ENCODE measurements at places on chromosomes 2 and 18.

DNA sequence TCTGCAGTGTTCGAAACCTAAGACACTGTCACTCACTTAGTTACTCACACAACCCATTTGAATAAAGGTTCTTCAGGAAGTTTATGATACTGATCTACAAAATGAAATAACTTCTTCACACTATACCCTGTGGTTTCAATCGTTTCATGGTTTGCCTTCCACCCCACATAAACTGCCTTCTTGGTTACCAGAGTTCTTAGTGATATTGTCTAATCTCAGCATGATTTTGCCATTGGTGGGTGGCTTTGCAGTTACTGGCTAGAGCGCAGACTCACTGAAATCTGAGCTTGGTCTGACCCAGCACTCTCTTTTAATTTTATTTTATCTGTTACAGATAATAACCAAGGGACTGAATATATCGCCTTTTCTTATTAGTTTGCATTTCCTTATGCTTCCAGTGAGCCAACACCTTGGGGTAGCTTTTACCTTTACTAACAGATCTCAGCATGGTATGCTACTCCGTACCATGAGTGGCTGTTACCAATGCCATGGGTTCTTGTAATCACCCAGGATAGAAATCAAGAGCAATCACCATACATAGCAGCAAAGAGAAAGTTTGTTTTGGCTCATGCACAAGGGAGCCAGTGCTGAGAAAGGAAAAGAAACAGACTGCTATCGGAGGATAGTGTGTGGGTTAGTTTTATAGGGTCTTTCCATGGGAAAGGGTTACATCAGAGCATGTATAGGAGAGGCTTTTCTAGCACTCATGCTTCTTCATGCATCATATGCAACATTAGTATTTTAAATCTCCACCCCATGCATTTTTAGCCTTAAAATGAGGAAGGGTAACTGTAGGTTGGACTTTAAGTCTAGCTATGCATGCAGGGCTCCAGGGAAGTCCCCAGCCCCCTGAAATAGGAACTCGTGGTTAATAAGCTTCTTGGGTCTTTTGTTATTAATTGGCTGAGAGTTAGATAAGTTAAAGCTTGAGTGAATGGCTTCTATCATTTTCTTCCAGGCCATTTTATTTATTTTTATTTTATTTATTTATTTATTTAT is 33.3 kb downstream of the ANXA4 start:
- DNase-seq, result peak; percentile 78

DNA sequence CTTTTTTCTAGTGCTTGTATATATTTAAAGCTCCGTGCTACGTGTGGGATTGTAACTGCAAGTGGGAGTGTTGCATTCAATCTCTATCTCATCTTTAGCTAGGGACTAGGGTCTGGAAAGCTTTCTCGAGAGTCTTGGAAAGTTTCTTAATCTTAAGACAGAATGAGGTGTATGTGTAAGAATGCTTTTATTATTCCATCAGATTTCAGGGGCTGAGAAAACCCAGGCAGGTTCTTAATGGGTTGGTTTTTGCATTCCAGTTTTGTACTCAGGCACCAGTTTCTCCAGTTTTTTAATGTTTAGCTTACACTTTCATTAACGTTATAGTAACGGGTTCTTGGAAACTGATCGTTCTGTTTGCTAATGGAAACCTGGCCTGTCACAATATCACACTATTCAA is 20.3 kb downstream of the MRPL19 start:
- DNase-seq, result no peak

DNA sequence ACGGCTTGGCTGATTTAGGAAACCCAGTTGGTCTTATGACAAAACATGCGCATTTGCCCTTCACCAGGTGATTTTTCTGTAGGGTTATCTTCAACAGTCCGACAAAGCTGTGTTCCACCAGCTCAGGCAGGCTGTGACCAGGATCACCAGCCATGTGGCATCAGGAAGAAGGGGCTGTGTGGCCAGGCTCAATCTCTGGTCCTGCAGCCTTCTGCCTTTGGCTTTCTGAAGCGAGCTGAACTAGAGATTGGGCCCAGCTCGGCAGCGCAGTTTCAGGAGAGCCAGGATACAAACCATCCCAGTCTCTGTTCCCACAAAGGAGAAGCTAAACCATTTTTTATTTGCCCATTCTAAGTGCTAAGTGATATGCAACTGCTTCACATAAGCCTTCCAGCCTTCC is 282.3 kb downstream of the SOX11 start:
- no peak for DNase-seq

DNA sequence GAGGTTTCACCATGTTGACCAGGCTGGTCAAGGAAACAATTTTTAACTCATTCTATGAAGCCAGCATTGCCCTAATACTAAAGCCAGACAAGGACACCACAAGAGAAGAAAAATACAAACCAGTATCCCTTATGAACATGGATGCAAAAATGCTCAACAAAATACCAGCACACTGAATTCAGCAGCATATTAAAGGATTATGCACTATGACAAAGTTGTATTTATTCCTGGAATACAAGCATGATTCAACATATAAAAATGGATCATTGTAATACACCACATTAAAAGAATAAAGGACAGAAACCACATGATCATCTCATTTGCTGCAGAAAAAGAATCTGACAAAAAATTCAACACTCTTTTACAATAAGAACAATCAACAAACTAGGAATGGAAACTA is 138.7 kb downstream of the RAB3GAP1 start:
- DNase-seq, result no peak

GRCh38 chr2:174925046-174925784 is 80.0 kb downstream of the CHN1 start:
- no peak for DNase-seq

DNA sequence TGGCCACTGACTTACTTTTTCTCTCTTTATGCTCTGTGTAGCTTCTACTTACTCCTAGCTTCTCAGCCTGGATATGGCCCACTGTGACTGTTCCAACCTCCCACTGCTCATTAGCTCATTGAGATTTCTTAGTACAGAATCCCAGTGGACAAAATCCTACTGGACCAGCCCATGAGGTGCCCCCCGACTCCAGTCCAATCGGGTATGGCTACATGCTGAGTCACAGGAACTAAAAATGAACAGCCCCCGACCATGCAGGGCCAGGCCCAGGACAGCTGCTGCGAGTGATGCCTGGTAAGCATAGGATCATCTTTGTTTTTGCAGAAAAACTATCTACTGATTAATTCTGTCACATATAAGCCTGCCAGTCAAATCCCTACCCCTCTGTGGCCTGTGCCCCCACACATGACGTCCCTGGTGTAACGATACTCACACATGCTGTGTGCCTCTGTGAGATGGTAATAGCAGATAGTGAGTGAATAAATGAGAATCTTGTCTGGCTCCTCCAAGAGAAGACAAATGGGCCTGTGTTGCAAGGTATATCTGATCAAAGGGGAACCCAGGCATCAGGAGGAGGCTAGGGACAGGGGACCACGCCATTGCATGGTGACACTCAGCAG is 85.9 kb upstream of the KLF7 start:
- no peak for DNase-seq

- DNase-seq, result peak; percentile 76
Observed at GRCh38 chr2:134718817-134719814, at the start of gene TMEM163. TSS of gene TMEM163 (minus strand) at chr2:134719000.

DNA sequence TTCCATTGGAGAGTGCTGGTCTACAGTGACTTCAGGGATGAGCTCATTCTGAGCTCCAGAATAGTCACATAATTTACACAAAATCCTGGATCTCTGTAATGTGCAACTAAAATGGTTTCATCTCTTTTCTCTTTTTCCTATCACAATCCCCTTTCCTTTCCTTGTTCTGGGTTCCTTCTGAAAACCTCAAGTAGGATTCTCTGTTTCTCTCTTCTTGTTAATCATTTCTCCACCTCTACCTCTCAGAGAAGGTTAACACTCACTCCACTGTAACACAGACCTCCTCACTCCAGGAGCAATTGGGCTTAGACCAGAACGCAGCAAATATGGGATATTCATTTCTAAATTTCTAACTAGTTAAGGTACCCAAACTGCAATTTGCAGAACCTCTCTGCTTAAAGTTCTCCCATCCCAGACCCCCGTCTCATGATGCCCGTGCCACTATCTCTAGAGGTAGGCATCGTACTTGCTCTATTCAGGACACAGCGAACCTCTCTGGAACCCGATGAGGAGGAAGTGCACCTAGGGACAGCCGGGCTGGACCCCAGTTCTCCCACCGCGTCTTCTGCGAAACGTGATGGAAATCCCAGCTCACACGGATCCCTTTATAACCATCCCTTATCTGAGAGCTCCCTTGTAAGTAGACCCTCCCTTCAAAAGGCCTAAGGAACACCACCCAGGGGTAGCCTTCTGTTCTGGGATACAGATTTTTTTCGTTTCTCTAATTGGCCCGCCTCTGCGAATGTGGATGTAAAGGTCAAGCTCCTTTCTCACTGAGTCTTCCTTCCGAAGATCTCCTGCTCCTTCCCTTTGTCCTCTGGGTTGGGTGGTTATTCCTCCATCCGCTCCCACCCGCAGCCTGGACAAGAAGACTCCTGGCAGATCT is 1.3 kb downstream of the FOXI3 start:
- no peak for DNase-seq

DNA sequence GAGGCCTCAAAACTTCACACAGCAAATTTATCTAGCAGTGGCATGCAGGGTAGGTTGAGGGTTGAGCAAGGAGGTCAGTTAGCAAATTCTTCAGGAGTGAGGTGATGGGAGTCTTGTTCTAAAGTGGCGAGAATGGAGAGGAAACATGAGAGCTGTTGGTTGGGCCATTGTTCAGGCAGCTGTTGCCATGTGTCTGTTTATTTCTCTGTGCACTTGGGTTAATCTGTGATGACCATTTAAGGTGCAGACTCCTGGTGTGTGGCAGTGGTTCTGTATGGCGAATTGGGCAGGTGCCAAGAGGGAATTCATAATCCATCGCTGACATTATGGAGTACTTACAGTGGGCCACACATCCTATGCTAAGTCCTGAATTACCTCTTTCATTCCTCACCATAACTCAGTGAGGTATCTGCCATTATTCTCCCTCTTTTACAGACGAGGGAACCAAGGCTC is 30.4 kb downstream of the TMEM178A start:
- DNase-seq, result no peak

DNA sequence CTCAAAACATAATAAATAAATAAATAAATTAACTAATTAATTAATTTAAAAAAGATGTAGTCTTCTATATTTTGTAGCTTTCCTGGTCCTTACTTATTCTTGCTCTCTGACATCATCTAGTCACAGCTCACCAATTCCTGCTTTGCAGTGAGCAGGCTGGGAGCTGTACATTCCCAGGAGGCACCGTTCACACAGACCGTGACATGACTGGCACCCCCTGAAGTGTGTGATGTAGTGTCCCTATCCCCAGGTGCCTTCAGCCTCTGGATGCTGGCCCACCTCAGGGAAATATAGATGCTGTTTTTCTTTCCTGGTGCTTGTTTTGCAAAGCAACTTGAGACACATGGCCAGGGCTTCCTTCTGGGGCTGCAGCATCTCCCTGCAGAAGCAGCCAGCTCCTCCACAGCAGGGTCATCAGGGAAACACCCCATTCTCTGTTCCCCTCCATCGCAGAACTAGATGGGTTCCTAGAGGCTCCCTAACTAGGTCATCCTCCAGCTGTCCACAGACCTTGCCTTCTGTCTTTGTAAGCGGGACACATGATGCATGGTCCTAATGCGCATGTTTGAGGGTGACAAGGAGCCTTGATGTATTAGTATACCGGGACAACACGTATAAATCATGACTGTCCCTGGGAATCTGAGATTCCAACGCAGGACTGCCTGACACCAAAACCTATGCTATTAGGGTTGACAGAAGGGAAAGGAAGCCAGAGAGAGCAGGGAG is 76.4 kb downstream of the RHOB start:
- no peak for DNase-seq

DNA sequence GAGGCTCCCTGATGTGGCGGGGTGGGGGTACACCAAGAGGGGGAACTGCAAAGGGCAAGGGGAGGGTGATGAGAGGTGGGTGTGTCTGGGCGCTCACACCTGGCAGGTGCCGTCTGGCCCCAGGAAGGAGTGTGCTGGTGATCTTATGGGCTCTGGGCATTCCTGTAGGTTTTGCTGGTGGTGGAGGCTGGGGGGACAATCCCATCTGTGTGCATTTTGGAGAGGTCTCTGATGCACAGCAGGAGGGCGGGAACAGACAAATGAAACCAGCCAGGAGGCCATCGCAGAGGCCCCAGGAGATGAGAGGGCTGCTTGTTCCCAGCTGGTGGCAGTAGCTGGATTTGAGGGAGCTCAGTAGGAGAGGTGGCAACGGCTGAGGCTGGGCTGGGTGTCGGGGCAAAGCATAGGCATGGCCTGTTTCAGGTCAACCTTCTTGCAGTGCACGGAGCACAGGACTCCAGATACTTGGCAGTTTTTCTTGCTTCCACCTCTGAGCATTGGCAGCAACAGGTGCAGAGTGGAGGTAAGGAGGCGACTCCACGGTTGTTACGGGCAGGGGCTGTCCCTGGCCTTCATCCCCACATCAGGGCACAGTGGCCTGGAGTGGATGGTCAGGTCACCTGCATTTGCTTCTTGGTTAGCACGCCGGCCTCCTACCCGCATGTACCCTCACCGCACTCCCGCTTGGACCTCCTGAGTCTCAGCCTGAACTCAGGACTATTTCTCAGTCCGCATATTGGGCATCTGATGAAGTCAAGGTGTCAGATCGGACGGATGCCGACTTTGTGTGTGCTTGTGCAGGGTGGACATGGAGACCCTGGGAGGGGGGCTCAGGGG is 194.2 kb upstream of the HDAC4 start:
- DNase-seq, result no peak

DNA sequence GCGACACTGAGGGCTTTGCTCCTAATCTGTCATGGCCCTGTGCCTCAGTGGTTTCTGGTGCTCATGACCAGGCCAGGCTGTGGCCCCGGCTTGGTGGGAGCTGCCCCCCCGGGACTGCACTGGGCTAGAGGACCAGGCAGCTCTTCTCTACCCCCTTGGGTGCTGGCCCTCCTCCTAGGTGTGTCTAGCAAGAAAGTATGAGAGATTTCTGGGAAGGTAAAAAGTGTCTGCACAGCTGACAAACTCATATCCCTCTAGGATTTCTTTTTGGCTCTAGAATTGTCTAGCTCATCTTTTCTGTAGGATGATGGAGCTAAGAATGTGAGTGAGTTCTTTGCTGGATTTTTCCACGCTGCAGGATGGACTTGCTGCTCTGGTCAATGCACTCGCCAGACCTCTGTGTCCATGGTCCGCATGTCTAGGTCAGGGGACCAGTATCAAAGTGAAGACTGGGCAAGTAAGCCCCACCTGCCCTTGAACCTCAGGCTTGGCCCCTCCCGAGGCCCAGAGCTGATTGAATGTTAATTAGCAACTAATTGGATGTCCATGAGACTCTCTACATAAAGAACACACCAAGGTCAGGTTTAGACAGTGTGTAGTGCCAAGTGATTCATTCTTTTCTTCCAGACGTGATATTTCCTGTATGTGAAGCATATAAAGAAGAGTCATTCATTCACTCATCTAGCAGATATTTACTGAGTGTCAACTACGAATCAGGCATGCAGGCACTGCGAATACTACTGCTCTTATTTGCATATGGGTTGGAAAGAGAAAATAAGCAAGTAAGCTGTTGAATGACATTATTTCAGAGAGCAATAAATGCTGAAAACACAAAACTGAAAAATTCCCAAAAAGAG is 15.6 kb upstream of the PSD4 start:
- no peak for DNase-seq

Measured in B cell (primary cell).